Fibroblast of lung (primary cell): ENCODE measurements at places on chromosomes 5 and 9.

DNA sequence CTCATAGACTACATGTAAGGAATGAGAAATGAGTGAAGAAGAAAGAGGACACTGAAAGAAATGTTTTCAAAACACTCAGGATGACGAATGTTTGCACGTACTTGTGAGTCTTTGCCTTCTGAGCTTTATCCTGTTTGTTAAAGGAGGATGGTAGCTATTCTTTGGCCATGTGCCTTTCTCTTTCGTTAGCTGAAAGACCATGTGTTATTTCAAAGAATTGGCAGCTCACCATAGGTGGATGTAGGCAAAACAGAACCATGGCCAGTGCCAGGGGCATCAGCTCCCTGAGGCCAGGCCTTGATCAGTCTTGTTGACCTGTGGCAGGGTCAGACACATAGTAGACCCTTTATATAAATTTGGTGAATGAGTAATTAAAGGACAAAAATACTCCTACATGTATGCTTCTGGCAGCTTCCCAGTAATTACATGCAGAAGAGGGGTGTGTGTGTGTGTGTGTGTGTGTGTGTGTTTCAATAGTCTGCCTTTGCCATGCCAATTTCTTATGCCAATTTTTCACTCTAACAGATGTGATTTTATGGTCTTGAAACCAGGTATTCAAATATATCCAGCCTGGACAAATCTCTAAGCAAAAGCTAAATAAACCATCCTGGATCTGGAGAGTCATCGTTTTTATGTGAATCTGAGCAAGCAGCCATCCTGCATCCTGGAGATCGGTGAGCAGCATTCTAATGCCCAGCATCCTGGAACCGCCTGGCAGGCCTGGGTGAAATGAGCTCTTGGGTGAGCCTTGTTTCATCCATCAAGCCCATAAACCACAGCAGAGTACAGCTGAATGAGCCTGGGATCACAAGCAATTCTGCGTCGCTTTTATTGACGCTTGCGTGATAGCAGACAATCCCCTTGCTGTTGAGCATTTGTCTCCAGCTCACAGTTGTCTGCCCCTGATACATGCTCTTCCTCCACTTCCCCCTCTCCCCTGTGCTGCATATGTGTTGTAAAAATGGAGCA lies 475.4 kb downstream of the MED10 start:
- no peak for DNase-seq

GRCh38 chr5:160356550-160357347 lies 13.7 kb downstream of the C1QTNF2 start:
- no peak for DNase-seq

DNA sequence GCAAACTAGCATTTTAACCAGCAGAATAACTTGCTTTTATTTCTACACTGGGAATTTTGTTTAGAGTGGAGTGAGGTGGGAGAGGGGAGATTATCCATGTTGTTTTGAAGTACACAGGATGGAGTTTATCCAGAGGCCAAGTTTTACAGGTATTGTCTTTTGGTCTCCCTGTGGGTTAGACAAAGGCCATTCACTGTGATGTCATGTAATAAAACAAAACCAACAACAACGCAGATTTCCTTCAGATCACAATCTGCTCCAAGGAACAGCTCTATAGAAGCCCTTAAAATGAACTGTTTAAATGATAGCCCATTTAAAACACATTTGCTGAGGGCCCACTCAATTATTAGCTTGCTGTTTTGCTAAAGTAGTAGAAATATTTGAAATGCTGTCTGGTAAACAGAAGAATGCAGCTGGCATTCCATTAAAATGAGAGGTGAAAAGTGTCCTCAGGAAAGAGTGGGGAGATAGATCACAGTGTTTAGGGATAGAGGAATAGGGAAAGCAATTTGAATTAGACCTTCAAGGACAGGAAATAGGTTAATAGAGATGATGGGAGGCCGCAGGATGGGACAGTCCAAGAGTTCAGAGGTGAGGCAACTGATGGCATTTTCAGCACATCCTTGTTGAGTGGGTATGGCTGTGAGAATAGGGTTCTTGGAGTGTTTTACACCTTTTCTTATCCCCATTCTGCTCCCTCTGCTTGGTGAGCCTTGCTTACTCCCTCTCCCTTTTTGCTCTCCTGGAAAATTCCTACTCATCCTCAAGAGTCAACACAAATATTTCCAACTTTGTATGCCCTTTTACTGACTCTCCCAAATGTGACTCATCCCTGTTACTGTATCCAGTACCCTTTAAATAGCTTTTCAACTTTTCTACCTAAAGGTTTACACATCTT lies 140.1 kb upstream of the NR3C1 start:
- DNase-seq: peak; percentile 30

DNA sequence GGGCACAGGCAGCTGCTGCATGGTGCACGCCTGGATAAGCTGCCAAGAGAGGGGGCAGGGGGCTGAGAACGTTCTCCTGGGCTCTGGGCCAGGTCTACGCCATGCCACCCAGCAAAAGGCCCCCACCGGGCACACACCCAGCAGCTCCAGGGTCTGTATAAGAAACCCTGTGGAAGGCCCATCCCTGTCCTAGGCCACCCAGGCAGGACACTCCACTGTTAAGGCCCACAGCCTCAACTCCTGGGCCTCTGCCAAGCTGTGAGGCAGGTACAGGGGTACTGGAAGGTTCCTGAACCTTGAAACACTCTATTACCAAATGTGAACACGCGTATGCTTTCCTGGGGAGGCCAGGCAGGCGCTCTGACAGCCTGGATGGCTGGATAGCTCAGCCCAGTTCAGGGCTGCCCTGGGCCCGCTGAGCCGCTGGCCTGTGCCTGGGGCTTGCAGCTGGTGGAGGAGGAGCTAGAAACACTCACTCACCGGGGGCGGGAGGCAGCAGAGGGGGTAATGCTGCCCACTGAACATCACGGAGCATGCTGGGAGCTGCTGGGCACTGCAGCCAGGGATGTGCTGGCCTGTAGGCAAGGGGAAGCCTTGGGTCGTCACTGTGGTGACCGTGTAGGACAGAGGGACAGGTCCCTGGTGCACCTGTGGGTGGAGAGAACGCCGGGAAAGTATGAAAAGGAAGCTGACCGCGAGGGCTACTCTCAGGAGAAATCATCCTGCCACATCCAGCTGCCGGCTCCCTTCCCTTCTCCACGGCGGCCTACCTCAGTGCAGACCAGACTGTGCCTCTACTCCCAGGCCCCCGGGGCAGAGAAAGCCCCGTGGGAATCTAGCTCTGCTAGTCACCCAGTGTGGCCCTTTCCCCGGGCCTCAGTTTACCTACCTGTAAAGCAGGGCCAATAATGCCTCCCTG lies 6.0 kb downstream of the RNF44 start:
- DNase-seq: peak; percentile 55

DNA sequence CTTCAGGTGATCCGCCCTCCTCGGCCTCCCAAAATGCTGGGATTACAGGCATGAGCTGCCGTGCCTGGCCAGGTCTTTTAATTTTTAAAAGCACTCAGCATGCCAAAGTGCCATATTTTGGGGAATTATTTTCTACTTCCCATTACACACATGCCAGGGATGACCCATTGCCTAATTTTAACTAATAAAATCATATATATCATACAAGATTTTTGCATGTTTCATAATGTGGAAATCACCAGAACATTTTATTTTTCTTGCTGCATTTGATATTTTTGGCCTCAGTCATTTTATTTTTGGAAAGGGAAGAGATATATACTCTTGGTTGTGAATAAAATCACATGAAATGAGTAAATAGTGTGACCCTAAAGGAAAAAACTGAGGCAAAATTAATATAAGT lies 45.3 kb upstream of the TENT2 start:
- DNase-seq: no peak

GRCh38 chr5:146731909-146732659 lies 146.5 kb downstream of the PPP2R2B start:
- DNase-seq: peak; percentile 99

GRCh38 chr5:60630836-60631235 lies 69.1 kb downstream of the DEPDC1B start:
- DNase-seq: no peak

GRCh38 chr5:54795284-54795683 lies 190.1 kb downstream of the ESM1 start:
- DNase-seq: no peak

- DNase-seq: peak; percentile 50
These were observed 219.1 kb downstream of the NDUFS4 start for GRCh38 chr5:53779541-53779981.

DNA sequence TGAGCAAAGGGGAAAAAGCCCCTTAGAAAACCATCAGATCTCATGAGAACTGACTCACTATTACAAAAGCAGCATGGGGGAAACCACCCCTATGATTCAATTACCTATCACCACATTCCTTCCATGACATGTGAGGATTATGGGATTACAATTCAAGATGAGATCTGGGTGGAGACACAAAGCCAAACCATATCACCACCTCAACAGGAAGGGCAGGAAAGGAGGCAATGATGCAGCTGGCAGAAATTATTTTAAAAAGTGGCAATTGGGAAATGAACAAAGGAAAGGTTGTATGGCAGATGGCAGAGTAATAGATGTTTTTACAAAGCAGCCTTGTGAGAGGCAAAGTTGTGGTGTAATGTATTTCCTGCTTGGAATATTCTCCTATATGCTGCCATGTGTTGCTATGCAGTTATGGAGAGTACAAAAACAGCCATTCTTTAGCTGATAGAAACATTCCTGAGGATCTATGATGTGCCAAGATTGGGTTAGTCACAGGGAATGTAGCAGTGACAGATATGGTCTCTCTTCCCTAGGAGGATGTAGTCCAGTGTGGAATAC lies 138.8 kb downstream of the SMC2 start:
- DNase-seq: peak; percentile 22

- DNase-seq: peak; percentile 65
These were observed 167.1 kb upstream of the ADRA1B start for GRCh38 chr5:159749146-159749545.

- no peak for DNase-seq
These were observed 9.3 kb downstream of the PBX3 start for GRCh38 chr9:125756518-125756917.

GRCh38 chr9:37727013-37727412 lies 26.6 kb upstream of the TRMT10B start:
- DNase-seq: no peak
